ENCODE measurements at places on chromosomes 3 and 15.

DNA sequence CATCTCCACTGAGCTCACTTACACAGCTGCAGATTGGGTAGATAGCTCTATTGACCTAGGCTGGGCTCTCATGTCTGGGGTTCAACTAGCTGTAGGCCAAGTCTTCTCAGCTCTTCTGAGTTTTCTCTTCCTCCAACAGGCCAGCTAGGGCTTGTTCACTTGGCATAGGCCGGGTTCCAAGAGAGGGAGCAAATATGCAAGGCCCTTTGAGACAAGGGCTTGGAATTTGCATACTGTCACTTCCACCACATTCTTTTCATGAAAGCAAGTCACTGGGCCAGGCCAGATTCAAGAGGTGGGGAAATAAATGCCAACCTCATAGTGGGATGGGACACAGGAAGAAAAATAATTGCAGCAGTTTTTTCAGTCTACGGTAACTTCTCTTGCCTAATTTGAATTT, 25.2 kb downstream of the PIGB start:
- no peak for DNase-seq

GRCh38 chr15:73244333-73244732, 124.4 kb downstream of the HCN4 start:
- no peak for DNase-seq

- DNase-seq: no peak
Measured at GRCh38 chr3:171388527-171388926, 71.7 kb downstream of the TNIK start.

DNA sequence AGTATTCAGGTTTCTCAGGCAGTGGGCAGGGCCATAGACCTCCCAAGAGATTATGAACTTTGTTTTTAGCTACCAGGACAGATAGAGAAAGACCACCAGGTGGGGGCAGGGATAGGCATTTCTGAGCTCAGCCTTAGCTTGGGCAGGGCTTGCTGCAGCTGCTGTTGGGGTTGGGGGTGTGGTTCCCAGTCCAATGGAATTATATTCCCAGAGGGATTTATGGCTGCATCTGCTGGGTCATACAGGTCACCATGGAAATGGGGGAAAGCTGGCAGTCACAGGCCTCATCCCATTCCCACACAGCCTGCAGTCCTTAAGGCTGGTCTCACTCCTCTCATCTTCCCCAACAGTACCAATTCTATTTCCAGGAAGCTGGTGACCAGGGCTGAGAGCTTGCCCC, 144.6 kb upstream of the ZPLD1 start:
- DNase-seq: no peak

DNA sequence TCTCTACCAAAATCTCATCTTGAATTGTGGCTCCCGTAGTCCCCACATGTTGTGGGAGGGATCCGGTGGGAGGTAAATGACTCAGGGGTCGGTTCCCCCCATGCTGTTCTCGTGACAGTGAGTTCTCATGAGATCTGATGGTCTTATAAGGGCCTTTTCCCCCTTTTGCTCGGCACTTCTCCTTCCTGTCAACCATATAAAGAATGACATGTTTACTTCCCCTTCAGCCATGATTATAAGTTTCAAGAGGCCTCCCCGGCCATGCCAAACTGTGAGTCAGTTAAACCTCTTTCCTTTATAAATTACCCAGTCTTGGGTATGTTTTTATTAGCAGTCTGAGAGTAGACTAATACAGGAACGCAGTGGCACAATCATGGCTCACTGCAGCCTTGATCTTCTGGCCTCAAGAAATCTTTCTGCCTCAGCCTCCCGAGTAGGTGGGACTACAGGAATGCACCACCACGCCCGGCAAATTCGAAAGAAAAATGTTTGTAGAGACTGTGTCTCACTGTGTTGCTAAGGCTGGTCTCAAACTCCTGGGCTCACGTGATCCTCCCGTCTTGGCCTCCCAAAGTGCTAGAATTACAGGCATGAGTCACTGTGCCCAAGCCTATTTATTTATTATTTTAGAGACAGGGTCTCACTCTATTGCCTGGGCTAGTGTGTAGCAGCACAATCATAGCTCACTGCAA, 101.0 kb downstream of the ATP10A start:
- DNase-seq: no peak

GRCh38 chr15:59994888-59995557, 9.1 kb upstream of the FOXB1 start:
- DNase-seq: no peak

DNA sequence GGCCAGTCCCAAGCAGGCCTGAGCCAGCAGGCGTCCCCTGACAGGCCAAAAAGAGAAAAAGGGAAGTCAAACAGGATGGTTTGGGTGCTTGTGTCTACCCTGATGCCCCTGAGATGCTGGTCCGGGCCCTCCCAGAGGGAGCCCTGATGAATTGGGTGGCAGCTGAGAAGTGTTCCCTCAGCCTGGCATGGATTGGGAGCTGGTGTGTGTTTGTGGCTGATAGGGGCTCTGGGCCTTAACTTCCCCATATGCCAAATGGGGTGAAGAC, 1.4 kb downstream of the FBLN2 start:
- DNase-seq: no peak

DNA sequence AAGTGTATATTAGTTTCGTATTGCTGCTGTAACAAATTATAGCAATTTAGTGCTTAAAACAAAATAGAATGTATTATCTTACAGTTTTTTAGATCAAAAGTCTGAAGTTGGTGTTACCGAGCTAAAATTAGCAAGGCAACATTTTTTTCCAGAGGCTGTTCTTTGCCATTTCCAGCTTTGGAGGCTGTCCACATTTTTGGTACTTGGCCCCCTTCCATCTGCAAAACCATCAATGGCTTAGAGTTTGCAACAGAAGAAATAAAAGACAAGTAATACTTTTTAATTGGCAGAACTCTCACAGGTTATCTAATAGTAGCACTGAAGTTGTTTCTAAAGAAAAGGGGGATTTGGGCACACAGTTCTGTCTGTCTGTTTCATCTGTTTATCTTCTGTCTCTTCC, 1248.5 kb downstream of the ROBO1 start:
- DNase-seq: no peak

GRCh38 chr3:108907194-108907593, 46.5 kb downstream of the GUCA1C start:
- no peak for DNase-seq

GRCh38 chr3:52240059-52240885, 1.3 kb upstream of the TWF2 start:
- DNase-seq: no peak

- DNase-seq: no peak
Measured at GRCh38 chr15:48352474-48353072, 21.3 kb downstream of the DUT start.

- no peak for DNase-seq
Measured at GRCh38 chr3:156187146-156187769, 66.9 kb downstream of the KCNAB1 start.

DNA sequence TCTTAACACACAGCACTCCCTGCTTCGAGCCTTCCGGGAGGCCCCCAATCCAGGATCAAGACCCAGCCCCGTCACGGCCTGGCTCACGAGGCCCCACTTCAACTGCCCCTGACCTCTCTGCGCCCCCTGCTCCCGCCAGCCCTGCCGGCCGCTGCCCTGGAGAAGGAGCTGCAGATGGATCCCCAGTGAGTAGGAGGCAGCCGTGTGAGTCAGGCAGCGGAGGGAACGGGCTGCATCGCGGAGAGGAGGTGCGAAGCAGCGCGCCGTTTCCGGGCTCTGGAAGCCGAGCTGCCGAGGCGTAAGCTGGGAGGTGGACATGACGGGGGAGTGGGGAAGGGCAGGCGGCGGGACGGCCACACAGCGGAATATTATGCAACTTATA, 133.4 kb downstream of the TPRA1 start:
- no peak for DNase-seq

- no peak for DNase-seq
Measured at GRCh38 chr3:21234933-21235332, 516.1 kb downstream of the ZNF385D start.

GRCh38 chr15:41789662-41790061, 15.4 kb downstream of the MAPKBP1 start:
- DNase-seq: no peak

- DNase-seq: no peak
Measured at GRCh38 chr3:65401359-65402305, 637.1 kb downstream of the MAGI1 start.

DNA sequence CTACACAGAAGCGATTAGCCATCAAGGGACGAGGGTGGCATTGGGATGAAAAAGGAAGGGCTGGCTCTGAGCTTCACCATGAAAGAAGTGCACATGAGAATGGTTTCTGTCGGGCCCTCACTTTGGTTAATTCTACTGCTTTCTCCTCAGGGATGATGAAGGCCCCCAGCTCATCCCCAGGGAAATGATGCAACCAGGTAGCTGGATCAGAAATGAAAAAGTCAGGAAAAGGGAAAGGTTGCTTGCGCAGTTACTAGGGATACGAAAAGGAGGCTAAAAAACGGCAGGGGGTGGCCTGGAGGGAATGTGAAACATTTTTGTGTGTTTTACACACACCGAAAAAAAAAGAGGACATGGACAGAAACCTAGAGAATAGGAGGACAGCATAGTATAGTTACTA, 1.4 kb upstream of the SLC27A2 start:
- DNase-seq: no peak

GRCh38 chr3:150177673-150178381, 207.1 kb upstream of the PFN2 start:
- no peak for DNase-seq

- no peak for DNase-seq
Measured at GRCh38 chr15:79615754-79616153, 183.6 kb downstream of the MINAR1 start.

DNA sequence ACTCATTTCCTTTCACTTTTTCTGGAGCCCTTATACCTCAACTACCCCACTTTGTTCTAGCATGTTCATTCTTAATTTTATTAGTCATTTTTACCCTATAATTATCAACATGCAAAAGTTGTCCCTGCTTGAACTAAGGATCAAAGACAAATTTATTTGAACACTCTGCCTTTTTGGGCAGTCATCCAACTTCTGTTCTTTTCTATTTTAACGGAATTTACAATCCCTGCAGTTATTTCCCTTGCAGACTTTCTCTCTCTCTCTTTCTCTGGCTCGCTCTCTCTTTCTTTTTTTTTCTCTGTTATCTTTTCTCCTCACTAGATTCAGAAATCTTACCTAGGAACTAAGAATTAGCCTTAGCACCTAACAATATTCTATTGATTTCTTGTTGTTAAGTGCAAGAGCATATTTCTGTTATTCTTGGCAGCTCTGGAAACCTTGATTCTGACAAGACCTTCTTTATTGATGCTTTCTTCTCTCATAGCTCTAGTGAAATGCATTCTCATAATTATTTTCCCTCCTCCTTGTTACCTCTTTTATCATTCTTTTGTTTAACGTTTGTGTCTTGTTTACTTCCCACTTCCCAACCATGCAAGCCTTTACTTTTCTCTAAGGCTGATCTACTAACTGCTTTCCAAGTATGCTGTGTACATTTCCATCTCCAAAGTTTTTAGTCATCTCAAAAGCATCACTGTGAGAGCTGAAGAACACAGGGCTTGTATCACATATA, 951.6 kb downstream of the DIPK2A start:
- DNase-seq: no peak

GRCh38 chr15:45417303-45417950, 39.1 kb upstream of the GATM start:
- no peak for DNase-seq

GRCh38 chr3:78814893-78815562, 952.8 kb downstream of the ROBO1 start:
- DNase-seq: no peak

DNA sequence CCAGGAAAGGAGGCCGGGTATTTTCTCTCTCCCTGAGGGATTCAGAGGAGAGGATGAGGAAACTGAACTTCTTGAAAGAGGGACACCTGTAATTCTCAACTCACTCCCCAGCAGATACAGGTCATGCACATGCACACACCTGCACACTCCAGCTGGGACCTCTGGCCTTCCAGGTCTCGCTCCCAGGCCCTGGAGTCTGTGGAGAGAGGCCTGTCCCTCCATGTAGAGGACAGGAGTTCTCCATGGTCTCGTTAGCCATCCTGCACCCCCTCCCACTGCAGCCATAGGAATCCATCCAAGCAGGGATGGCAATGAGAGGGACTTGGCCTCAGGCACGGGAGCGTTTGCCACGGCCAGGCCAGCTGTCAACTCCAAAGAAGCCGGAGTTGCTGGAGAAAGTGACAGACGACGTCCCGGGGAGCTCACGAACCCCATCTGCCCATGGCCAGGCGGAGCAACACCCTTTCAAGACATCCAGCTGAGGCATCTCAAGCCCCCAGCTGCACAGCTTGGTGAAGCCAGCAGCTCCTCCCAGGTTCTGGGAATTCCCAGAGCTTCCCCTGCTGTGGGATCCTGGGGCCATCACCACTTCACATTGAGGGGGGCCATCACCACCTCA, 223.3 kb downstream of the UACA start:
- DNase-seq: no peak

DNA sequence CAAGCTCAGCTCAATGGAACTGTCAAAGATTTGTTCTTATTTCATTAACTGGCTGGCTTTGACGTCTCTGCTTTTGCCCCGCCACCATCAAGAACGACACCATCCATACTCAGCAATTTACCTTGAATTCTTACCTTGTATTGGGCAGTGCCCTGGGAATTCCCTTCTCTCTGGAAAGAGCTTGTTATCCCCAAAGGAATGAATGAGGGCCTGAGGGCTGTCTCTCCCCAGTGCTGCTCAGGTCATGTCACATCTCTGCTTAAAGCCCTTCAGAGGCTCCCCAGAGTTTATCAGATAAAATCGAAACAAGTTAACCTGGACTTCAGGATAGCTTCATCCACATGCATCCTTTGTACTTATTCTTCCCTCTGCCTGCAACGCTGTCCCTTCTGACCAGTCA, 5.9 kb upstream of the WNT5A start:
- no peak for DNase-seq

DNA sequence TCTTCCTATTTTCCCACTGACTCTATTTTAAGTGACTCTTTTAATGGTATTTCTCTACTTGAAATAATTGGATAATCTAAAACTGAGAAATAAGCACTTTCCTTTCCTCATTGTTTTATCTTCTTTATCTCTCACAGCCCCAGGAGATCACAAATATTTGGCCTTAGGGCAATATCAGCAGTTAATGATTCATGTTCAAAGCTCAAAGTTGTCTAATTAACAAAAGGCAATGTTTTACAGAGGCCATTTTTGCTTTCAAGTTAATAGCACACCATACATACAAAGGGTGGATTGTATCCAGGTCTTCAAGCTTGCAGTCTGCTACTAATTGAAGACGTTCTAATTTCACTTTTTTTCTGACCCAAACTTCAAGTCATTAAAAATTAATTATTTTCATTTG, 120.1 kb downstream of the LRRN1 start:
- no peak for DNase-seq

- DNase-seq: no peak
Measured at GRCh38 chr3:151319628-151320027, 3.0 kb upstream of the GPR87 start.

GRCh38 chr15:51494411-51495314, 127.9 kb downstream of the DMXL2 start:
- DNase-seq: no peak

DNA sequence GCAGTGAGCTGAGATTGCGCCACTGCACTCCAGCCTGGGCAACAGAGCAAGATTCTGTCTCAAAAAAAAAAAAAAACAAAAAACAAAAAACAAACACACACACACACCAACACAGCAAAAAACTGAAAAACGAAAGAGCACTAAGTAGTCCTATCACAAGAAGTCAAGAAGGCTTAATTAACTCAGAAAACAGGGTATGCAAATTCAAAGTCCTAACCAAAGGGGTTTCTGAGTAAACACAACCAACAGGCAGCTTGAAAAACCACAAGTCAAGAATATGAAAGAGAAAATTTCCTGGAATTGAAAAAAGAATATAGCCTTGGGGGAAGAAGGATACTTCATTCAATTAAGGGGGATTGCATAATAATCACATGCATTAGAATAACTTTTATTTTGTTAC, 37.7 kb upstream of the PARP14 start:
- no peak for DNase-seq

Measured in mesothelial cell of epicardium (in vitro differentiated cells).